ENCODE measurements at places on chromosomes 16 and 17.

DNA sequence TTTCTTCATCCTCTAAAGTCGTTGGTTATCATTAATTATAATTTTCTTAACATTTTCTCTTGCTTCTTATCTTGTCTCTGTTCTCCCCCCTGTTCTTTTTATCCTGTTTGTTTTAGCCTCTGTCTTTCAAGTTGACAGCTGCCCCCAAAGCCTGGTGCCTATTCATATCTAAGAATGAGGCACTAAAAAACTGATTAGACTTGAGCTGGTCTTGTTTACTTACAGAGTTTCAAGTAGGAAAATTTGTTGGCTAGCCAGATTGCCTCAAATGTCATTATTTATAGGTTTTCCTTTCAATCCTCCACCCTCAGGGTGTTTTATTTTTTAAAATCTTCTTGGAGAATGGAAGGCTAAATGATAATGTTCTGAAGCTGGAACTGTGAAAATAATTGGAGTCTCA is 236.0 kb downstream of the UTP18 start:
- no peak for DNase-seq

DNA sequence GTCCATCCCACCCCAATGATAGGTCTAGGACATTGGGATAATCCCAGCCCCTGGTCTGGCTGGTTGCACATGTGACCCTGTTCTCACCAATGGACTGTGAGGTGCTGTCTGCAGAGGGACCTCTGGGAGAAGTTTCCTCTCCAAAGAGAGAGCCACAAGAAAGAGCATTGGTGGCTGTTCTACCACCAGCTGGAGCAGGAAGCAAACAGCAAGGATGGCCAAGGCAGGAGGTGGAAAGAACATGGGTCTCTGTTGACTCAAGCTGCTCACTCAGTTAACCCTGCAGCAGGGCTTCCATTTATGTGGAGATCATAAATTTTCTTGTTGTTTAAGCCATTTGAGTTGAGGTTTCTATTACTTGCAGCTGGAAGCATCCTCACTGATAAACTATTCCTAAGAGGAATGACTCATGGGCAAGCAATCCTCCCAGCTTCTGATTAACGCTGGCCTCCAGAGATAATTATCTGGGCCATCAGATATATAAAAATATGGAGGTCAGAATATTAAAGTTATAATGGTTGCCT is 52.6 kb downstream of the CYB5B start:
- DNase-seq: no peak

- DNase-seq: no peak
Measured at GRCh38 chr16:35754391-35755369, 2295.3 kb downstream of the TP53TG3F start.

DNA sequence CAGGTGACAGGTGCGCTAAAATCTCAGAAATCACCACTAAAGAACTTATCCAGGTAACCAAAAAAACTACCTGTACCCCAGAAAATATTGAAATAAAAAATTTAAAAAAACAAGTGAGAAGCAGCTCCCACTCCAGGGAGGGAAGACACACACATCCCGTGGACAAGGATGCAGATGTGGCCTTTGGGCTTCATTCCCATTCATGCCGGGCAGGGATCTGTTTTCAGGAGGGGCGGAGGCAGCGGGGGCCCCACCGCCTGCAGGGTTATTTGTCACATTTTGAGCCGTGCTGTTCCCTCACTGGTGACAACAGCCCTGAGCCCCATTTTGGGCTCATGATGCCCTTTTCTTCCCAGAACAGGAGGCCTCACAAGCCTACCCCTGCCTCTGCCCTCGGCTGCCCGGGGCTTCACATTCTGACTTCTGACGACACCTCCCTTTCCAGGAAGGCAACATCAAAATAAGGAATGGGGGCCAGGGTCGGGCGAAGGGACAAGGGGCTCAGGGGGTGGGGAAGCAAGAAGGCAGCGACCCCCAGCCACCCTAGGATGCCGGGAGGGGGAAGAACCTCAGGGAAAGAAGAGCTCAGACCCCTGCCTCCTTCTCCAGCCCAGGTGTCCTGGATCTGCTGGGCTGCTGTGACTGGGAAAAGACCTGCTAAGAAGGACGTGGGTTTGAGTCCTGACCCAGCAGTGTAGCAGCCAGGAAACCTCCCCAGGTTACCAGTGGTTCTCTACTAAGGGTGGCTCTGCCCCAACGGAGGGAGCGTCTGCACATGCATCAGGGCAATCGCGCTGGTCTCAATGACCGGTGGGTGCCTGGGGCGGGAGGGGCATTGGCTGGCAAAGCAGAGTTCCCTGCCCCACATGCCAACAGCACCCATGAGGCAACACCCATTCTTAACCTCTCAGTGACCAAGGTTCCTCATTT is 2.3 kb upstream of the CD79B start:
- DNase-seq: no peak

- no peak for DNase-seq
Measured at GRCh38 chr16:22358000-22358399, 16.4 kb downstream of the CDR2 start.

- no peak for DNase-seq
Measured at GRCh38 chr16:11914210-11915113, 1.3 kb downstream of the GSPT1 start.

- peak; percentile 52 for DNase-seq
Measured at GRCh38 chr17:4565209-4566141, 5.1 kb upstream of the GGT6 start.

DNA sequence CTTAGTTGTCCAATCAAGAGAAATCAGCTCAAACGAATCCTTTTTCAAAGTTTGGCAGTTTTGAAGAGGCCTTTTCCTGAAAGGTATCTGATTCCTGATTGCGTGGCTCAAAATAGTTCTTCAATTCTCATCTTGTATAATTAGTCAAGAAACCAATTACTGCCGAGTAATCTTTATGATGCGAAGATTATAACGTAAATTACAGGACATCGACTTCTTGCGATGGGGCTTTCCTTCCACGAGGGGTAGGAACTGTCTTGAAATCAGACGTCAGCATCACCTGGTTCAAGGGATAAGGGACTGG is 644 bp upstream of the ARL2BP start:
- no peak for DNase-seq

- no peak for DNase-seq
Measured at GRCh38 chr17:57284984-57285646, 28.8 kb downstream of the MSI2 start.

DNA sequence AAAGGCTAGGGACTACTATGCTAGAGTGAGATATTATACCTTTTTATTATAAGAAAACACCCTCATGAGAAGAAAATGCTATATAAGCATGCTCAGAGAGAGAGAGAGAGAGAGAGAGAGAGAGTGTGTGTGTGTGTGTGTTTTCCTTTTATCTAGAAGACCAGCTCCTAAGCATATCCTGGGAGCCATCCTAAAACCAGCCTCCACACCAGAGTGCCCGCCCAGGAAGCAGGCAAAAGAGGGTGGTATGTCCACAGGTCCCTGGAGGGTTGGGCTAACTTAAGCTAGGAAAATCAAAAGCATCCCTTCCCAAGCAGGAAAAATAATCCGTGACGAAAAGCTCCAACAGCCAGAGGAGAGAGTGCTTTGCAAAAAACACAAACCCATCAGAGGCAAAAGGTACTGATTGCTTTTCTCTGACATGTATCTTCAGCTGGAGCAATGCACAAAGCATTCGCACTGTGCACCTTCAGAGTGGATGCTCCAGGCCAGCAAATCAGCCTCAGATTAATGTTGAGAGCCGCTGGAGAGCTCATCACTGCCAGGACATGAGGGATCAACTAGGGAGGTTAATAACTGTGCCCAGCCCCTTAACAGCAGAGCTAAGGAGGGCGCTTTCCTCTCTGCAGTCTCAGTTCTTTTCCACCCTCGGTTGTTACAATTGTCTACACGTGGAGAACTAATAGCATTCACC is 125.1 kb downstream of the SLC39A11 start:
- DNase-seq: no peak

DNA sequence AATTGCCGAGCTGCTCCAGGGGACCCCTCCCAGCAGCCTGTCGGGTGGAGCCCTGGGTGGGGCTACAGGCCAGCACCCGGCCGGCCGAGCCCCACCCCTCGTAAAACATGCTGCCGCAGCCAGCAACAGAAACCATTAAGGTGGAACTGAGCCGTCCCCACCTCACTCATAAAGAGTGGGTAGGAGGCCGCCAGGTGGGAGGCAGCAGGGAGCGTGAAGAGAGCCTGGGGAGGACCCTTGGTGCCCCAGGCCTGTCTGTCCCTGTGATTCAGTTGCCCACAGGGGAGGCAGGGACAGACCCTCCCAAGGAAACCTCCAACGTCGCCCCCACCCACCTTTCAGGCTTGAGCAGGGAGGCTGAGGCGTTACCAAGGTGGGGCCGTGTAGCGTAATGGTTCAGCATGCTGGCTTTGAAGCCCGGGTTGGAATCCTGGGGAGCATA is 8.4 kb downstream of the FOXN1 start:
- DNase-seq: no peak

- DNase-seq: no peak
Measured at GRCh38 chr17:43517615-43518386, 28.3 kb downstream of the ETV4 start.

DNA sequence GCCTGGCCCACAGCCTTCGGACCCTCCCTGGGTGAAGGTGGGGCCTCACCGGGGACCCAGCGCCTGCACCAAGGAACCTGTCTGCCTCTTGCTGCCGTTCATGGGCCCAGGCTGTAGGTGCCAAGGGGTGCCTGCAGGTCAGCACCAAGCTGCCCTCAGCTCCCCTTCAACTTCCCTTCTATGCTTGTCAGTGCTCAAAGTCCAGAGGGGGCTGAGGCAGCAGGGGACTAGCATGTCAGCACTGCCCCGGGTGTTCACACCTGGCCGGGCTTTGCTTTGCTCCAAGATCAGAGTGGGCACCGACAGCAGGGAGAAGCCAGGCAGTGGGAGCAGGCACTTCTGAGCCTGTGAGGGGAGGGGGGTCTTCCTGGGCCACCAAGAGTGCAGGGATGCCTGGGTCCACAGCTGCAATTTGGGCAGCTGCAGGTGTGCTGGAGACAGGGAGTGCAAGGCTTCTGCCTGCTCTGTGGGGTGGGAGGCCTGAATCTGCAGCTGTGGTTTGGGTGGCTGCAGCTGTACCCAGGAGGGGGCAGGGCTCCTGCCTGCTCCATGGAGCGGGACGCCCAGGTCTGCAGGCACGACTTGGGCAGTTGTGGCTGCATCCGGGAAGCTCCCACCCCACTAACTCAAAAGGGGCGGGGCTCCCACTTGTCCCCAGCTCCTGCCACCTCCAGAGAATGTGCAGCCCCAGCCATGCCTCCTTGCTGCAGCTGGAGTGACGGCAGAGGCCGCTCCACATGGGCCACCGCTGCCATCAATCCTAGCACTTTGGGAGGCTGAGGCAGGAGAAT is 27.6 kb upstream of the PRM1 start:
- no peak for DNase-seq

Measured in uterus (tissue), 4 donors.